NCI-H1092 treated with DMSO at 0.1 percent for 48 hours (cell line): ENCODE measurements at places on chromosomes 6 and 20.

- DNase-seq = no peak
Observed at GRCh38 chr6:16104624-16105433, 24.1 kb upstream of the MYLIP start.

GRCh38 chr6:41066867-41067304 is 5.3 kb downstream of the OARD1 start:
- peak; percentile 57 for DNase-seq

DNA sequence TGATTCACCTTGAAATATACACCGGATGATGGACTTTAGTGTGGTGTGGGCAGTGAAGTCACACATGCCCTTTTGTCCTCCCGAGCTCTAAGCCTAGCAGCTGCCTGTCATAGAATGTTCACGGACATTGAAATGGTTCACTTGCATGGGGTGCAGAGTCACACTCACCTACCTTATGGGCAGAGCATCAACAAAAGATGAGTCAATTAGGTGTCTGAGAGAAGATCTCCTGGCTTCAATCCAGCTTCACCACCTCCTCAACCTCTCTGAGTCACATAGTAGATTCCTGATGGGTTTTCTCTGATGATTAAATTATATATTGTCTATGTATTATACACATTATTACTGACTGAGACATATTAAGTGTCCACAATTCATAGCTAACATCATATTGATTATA is 48.1 kb upstream of the HLA-E start:
- no peak for DNase-seq

- DNase-seq = no peak
Observed at GRCh38 chr6:112701201-112701600, 354.1 kb downstream of the RFPL4B start.

DNA sequence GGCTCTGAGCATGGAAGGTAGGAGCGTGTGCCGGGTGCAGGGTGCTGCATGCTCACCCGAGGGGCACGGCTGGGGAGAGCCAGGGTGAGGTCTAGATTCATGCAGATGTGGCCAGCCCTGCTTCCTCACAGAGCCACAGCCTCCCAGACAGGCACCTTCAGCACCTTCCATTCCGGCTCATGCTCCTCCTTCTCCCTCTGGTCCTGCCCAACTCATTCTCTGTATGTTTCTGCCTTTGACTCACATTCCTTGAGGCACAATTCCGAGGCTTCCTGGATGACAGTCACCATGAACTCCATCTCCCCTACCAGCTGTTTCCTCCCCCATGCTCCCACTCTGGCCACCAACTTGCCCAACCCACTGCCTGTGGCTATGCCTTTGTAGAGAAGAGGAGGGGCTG is 35.4 kb downstream of the DACT2 start:
- DNase-seq = no peak

GRCh38 chr6:54248994-54249393 is 59.2 kb upstream of the TINAG start:
- DNase-seq = no peak

GRCh38 chr6:162940426-162940825 is 212.7 kb downstream of the PACRG start:
- no peak for DNase-seq

DNA sequence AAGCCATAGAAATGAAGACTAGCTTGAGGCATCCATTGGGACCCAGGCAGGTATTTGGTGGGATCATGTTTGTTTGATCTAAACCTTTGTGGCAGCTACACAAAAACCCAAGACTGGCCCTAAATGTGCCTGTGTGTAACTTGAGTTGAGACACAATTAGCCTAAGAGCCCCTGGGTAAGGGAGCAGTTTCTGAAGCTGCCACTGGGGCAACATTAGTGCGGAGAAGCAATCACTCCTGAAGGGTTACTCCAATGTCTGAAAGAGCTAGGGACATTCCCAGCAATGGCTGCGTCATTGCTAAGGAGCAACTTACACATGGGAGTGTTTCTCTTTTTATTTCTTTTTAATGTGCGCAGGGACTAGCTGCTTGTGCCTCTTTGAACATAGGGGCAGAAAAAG is 67.9 kb upstream of the EEF1E1 start:
- no peak for DNase-seq

- no peak for DNase-seq
Observed at GRCh38 chr6:30265181-30265580, 52.0 kb upstream of the TRIM26 start.

- DNase-seq = no peak
Observed at GRCh38 chr20:45918182-45918737, 6.3 kb upstream of the PLTP start.

GRCh38 chr20:32232326-32232886 is 24.7 kb downstream of the POFUT1 start:
- DNase-seq = no peak

GRCh38 chr6:11972806-11973205 is 39.3 kb upstream of the HIVEP1 start:
- no peak for DNase-seq

- DNase-seq = no peak
Observed at GRCh38 chr20:14295238-14295637, 42.2 kb downstream of the FLRT3 start.

DNA sequence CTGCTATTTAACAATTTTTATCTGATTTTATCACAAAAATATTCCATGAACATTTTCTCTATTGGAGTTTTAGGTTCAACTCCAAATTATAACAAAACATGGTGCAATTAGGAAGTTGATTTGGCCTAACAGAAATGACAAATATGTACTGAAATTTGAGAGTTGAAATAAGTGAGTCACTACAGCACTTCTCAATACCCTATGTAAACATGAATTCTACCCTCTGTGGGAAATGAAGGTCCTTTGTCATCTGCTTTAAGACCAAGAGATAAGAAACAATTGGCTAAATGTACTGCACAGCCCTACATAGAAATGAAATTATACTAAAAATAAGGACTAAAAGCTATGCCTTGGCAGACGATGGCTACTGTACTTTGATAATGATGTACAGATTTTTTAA is 86.2 kb upstream of the BEND6 start:
- DNase-seq = no peak

- no peak for DNase-seq
Observed at GRCh38 chr6:54308289-54308985, at the start of gene TINAG. TINAG (plus strand) TSS chr6:54308441; CDS start chr6:54308551, 110 bp downstream.

GRCh38 chr6:133632206-133632605 is 256.7 kb upstream of the TCF21 start:
- no peak for DNase-seq

- no peak for DNase-seq
Observed at GRCh38 chr6:65191471-65191870, 515.6 kb downstream of the EYS start.

DNA sequence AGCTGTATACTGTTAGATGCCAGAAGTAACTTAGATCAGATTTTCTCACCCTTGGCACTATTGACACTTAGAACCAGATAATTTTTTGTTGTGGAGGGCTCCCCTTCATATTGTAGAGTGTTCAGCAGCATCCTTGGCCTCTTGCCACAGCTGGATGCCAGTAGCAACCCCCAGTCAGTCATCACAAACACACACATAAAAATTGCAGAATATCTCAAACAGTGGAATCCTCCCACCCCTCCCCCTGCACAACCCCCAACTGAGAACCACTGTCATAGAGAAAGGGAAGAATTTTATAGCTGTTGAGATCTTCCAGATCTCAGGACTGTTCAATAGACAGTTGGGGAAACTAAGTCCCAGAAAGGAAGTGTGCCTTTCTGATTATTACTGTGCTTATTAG is 81.2 kb upstream of the VSTM2L start:
- no peak for DNase-seq

- DNase-seq = no peak
Observed at GRCh38 chr6:155340464-155341129, 26.3 kb upstream of the TFB1M start.

DNA sequence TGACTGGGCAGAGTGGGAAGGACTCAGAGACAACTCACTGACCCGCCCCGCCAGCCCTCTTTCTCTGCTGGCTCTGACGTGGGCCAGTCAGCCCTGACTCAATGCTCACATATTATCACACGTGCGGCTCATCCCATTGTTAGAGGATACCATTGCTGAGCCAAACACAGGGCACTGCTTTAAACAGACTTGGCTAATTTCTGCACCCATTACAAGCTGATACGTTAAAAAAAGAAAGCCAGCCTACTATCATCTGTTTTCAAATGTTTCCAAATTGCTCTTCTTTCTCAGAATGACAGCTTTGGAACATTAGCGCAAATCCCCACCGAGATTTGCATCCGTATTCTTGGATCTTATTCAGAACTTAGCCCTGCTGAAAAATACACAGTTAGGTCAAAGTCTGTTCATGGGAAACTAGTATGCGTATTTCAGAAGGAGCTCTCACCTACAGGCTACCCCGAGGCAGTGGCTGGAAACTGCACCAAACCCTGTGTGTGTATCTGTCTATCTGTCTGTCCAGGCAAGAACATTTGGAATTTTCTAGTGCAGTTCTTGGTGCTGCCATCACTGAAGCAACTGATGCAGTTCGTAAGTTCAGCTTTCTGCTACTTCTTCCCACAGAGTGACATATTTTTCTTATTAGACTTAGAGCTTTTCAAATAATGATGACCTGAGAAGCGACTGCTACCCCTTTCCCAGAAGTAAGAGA is 32.8 kb downstream of the RAMACL start:
- DNase-seq = no peak

GRCh38 chr20:60078351-60079250 is 120.4 kb downstream of the CDH26 start:
- DNase-seq = no peak

DNA sequence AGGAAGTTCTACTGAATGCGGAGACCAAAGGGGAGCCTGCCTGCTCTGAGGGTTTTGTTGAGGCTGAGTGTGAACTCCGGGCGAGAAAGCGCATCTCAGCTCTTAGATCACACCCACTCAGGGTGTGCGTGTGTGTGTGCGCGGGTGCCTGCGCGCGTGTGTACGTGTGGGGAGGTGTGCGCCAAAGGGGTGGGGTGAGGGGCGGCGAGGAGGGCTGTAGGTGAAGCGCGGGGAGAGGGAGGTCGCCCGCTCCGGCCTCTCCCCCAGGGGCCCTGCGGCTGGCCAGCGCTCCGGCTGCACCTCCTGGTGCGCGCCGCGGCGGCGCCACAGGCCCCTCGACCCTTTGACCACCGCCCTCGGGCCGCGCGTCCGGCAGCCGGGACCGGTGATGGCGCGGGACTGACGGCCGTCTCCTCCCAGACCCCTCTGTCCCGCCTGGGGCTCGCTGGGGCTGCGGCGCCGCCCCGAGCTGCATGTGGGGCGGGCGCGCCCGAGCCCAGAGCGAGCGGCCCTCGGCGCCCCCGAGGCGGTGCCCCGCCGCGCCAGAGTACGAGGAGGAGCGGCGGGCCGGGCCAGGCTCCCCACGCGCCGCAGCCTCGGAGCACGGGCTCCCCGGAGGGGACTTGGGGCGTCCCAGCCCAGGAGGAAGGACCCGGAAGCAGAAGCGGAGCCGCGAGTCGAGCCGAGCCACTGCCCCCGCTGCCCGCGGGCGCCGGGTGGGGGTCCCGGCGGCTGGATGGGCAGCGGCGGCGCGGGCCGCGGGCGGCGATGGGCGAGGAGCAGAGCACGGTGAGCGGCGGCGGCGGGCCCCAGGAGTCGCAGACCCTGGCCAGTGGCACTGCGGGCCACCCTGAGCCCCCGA is at the start of gene RNF217:
TSS of gene RNF217 (plus strand) at position 661 of the 862 bp plus-strand sequence. CDS start at position 769, 108 bp downstream.
- peak; percentile 27 for DNase-seq

- no peak for DNase-seq
Observed at GRCh38 chr20:18090044-18090443, 32.3 kb upstream of the OVOL2 start.

- no peak for DNase-seq
Observed at GRCh38 chr6:121435444-121436069, at the start of gene GJA1. GJA1 (plus strand) TSS chr6:121435646; CDS start chr6:121446848, 11,202 bp downstream.

DNA sequence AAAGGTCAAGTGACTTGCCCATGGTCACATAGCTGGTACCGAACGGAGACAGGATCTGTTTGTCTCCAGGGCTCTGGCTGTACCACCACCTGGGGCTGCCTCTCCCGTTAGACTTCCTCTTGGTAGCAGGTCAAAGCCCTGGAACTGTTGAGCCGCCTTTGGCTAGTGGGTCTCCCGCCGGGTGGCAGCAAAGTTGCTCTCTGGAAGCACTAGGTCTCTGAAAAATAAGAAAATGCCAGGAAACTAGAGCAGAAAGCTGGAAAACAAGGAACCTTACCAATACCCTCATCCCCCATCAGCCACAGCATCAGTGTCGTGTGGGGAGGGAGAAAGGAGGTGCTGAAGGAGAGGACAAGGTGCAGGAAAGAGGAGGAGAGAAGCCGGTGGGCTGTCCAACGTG is 291.0 kb upstream of the SUPT3H start:
- DNase-seq = no peak

GRCh38 chr6:165967810-165968407 is 199.7 kb downstream of the TBXT start:
- DNase-seq = no peak

- DNase-seq = no peak
Observed at GRCh38 chr20:56788041-56788670, 159.1 kb downstream of the TFAP2C start.

GRCh38 chr6:90445533-90446108 is 141.3 kb downstream of the MAP3K7 start:
- DNase-seq = no peak

- DNase-seq = no peak
Observed at GRCh38 chr6:146574211-146574610, 24.6 kb upstream of the ADGB start.

DNA sequence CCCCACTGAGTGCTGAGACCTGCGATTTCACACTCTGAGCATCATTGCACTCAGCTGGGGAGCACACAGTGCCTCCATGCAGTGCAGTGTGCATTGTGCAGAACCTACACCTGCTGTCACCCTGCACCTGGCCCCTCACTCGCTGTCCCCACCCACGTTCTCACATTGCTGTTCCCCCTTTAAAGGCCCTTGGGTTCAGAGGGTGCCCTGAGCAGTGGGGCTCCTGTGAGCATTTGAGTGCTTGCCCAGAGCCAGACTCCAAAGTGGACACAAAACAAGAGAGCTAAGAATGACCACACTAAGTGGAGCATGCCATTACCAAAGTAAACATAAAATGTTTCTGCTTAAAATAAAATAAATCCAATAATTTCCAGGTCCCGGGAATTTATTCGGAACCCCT is 131.0 kb upstream of the CST7 start:
- no peak for DNase-seq

- DNase-seq = no peak
Observed at GRCh38 chr20:46651091-46651962, at the start of gene SLC13A3. SLC13A3 (minus strand) TSS chr20:46651459; CDS start chr20:46651421, 38 bp downstream.

DNA sequence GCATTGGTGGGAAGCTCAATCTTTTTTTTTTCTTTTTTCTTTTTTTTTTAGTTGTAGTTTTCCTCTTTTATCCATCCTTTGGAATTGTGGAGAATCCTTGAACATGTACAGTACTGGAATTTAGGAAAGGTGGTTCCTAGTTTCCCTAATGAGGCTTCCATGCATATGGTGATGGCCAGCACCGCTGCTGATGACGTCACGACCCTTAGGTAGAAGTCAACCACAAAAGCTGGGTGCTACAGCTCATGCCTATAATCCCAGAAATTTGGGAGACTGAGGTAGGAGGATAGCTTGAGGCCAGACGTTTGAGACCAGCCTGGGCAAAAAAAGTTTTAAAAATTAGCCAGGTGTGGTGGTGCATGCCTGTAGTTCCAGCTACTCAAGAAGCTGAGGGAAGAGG is 79.3 kb upstream of the SOX4 start:
- DNase-seq = no peak
